ENCODE measurements at places on chromosomes 13 and 19.

DNA sequence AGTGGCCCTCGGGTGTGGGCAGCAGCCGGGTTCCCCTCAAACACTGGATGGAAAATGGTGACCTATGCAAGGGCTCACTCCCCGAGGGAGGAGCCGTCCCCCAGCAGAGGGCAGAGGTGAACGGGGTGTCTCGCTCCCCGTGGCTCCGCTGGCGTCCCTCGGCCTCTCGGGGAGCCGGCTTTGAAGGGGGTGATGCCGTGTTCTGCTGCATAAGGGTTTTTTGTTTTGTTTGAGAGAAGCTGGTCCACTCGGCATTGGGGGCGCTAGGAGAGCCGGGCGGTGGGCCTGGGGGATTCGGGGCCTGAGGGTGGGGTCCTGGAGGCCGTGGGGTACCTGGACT is 4.0 kb downstream of the EFNA2 start:
- no peak for DNase-seq

DNA sequence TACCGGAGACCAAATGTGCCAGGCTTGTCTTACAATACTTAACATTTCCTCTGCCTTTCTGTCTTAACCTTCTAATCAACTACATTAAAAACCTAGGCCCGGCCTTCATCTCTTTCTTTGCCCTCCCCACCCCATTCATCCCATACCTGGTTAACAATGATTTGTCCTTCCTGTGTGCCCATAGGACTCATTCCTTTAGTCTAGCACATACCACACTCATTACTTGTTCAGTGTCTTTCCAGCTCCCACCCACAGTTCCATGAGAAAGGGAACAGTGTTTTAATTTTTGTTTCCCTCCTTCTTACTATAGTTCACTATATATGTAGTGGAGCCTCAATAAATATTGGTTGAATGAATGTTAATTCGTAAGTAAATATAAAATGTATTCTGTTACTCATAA is 2.4 kb downstream of the CLN5 start:
- DNase-seq, result no peak

DNA sequence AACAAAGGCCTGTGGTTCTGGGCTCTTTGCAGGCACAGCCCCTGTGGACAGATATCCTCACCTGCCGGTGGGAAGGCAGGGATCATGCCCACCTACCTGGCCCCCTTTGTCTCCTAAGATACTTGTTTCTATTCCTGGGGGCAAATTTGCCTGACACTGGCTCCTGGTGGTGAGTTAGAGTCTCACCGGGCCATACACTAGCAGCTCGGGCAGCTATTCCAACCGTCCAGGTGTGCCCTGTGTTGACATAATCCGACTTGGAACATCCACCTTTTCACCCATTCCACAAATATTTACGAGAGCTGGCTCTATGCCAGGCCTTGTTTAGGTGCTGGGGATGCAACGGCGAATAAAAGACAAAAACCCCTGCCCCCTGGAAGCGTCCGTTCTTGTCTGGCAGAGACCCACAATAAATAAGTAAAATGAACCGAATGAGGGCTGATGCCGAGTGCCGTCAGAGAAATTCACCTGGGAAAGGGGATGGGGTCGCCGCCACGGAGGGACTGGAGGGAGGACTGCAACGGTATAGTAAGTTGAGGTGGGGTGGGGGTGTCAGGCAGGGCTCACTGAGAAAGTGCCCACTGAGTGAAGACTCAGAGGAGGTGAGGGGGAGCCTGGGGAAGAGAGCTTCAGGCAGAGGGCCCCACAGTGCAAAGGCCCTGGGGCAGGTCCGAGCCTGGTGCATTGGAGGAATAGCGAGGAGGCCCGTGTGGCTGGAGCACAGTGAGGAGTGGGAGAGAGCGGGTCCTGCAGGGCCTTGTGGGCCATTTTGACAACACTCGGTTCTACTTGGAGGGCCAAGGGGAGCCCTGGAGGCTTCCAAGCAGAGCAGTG is 43.2 kb upstream of the RANBP3 start:
- no peak for DNase-seq

DNA sequence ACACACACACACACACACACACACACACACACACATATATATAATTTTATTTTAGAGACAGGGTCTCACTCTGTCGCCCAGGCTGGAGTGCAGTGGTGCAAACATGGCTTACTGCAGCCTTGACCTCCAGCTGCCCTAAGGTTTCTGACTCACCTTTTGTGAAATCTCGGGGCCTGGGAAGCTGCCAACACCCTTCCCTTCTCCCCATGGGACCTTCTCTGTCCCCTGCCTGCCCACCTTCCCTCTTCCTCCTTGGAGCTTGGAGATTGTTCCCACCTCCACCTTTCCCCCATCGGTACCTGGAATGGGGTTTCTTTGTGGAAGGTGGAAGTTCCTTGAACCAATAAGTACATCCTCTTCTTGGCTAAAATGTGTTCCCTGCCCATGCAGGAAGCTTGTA is 6.3 kb downstream of the ARRDC5 start:
- DNase-seq, result no peak

DNA sequence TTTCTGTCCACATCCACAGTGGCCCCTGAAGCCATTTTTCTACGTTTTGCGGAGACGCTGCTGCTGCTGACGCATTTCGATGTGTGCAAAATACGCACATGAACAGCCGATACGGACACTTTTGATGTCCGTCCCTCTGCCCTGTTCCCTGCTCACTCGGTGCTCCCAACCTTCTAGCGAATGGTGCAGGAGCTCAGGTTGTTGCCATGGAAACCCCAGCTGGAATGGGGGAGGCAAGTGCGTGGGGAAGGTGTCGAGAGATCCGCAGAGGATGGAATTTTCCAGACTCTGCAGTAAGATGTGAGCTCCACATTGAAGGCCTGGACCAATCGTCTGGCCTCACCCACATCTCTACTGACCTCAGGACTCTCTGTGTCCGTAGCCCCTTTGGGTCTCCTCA is 109.2 kb upstream of the USP29 start:
- no peak for DNase-seq

DNA sequence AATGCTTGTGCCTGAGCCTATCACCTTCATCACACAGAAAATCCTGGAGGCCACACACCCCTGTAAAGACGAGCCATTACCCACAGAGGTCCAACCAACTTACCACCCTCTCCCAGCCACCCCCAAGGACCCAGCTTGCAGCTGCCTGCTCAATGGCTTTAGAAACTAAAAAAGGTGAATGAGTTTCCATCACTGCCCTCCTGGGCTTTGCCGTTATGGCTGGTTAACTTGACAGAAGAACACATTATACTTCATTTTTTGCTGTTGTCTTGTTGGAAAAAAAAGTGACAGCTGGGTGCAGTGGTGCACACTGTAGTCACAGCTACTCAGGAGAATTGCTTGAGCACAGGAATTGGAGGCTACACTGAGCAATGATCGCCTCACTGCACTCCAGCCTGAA is 17.4 kb upstream of the FEM1A start:
- DNase-seq, result no peak

DNA sequence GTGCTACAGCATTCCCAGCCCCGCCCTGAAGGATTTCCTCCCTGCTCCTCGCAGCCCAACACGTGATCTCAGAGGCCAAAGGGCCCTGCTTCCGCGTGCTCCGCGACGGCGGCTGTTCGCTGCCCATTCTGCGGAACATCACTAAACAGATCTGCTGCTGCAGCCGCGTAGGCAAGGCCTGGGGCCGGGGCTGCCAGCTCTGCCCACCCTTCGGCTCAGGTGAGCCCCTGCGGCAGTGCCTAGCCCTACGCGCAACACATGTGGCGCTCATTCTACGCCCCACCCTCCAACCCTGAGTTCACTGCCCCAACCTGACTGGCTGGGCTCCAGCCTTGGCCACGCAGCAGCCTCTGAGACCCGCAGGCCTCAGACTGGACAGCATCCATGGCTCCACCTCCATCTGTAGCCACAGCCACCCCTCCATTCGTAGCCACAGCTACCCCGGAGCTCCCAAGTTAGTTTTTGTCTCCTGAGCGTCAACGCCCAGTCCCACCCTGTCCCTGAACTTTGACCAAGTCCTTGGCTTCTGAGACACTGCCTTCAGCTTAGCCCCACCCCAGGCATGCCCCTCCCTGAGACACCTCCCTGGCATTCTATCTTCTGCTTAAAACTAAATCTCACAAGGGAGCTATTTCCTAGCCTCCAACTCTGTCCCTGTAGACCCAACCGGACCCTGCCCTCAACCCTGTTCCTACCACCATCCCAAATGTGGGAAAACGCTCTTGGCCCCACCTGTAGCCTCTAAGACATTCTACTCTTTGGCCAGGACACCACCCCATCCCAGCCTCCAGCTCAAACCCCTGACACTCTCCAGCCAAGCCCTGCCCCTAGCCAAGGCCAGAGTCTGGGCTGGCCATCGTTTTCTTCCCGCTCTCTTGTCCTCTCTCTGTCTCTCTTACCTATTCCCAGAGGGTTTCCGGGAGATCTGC is 6.4 kb downstream of the LTBP4 start:
- DNase-seq, result no peak

GRCh38 chr19:3851254-3852176 is 17.3 kb downstream of the ZFR2 start:
- DNase-seq, result no peak

DNA sequence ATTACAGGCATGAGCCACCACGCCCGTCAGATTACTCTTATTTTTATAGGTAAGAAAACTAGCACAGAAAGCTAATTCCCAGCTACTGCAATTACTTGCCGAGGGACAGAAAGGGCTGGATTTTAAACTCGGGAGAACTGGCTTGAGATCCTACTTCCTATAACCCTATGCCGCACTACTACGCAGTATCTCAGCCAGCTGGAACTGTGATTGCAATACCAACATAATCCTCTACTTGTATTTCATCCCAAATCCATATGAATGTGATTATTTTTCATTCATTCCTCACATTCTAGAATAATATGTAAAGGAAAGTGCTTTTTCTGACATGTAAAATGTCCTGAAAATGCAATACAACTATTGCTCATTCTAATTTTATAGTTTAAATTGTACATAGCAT is 773.8 kb upstream of the GPC6 start:
- DNase-seq, result no peak

GRCh38 chr13:71858647-71859046 is 8.4 kb downstream of the DACH1 start:
- no peak for DNase-seq

DNA sequence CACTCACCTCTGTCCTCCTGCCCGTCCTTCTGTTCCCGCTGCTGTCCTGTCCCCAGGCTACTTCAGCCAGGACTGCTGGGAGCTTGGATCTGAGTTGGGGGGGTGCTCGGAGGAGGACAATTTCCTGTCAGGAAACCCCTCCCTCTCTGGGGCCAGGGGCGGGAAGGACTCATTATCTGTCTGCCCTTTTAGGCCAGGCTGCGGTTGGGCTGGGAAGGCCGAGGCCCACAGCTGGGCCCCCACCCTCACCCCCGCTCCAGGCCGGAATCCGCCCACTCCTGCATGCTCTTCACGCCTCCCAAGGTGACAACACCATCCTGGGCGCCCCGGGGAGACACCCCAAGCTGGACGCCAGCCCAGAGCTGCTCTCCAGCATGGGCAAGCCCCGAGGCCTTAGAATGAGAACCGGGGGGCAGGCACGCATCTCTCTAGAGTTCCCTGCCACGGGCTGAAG is at the start of gene EXOC3L2:
EXOC3L2 (minus strand) TSS at position 74 of the 454 bp plus-strand sequence. CDS start 6,362 bp downstream, outside the sequence.
- DNase-seq, result no peak

- DNase-seq, result no peak
These were observed 2.9 kb downstream of the CEACAM21 start for GRCh38 chr19:41578886-41579285.

- DNase-seq, result no peak
These were observed 556.2 kb downstream of the KCTD12 start for GRCh38 chr13:76329866-76330580.
